ENCODE measurements at places on chromosomes 13 and 19.

GRCh38 chr13:113053801-113054604 lies 51.6 kb upstream of the F7 start:
- no peak for DNase-seq

DNA sequence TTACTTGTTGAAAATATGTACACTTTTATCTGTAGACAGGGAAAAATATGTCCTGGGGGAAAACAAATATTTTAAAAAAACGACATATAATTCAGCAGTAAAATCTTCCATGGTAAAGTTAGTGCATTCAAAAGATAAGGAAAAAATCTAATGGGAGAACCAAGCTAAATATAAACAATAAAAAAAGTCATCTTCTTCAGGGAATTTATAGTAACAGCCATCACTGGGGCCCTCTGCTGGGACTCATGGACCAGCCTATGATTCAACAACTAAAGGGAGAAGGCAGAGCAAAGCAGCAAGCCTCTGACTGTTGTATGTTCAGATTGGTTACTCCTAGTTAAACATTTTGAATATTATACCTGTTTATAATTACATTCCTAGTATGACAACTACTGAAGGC lies 93.0 kb downstream of the ITGBL1 start:
- no peak for DNase-seq

DNA sequence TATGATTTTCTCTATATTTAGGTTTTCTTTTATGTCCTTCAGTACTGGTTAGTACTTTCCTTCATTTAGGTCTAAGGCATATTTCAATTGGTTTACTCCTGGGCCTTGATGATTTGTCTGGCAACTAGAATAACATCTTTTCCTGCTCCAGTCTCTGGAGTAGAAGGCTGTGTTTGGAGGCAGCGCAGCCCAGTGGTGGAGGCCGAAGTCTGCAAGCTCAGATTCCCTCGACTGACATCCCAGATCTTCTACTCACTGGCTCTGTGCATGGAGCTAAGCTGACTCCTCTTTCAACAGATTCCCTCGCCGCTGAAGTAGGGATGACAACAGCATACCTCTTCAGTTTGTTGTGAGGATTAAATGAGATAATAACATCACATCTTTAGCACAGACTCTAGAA lies 141.0 kb downstream of the RAP2A start:
- DNase-seq = peak; percentile 85

- no peak for DNase-seq
Measured at GRCh38 chr19:8044018-8044417, 8.5 kb upstream of the CCL25 start.

GRCh38 chr13:23134542-23134941 lies 46.2 kb upstream of the SGCG start:
- DNase-seq = no peak

DNA sequence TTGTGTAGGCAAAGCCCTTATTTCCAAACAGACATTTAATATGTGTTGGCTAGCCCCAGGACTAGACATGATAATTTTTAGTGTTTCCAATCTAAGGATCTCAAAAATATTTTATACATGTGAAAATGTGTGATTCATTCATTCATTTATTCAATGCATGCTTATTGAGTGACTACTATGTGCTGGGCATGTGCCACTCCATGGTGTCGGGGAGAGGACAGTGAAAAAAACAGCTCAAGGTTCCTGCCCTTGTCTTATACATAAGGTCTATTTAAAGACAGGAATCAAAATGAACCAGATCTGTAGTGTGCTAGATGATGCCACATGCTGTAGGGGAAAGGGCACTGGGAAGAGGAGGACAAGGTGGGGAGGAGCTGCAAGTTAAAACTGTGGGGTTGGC lies 36.5 kb downstream of the GJA3 start:
- no peak for DNase-seq

DNA sequence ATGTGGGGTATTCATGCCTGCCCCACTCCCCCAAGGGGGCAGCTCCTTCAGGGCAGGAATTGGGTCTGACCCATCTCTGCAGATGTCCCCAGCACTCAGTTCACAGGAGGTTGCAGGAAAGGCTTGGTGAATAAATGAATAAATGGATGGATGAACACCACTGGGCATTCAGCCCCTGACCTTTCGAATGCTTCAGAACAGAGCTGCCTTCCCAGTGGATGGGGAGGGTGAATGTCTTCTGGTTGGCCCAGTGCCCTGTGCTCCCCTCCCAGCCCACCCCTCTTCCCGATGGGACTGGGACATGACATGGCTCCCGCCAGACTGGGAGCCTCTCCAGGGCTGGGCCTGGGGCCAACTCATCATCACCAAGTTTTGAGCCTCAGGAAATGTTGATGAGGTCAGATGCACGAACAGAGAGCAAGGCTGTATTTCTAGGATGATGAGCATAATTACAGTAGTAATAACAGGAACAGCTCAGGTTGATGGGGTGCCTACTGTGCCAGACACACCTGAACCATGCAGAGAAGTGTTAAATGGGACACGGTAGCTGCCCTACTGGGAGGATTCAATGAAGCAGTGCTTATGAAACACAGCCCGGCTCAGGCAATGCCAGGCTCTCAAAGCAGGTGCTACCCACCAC lies 25.7 kb downstream of the VRK3 start:
- DNase-seq = no peak

- DNase-seq = peak; percentile 77
Measured at GRCh38 chr19:6862673-6863078, 24.7 kb upstream of the ADGRE1 start.

- peak; percentile 58 for DNase-seq
Measured at GRCh38 chr13:23741879-23742510, 147.2 kb downstream of the MIPEP start.

Measured in WERI-Rb-1 (cell line).